ENCODE measurements at places on chromosomes 3 and 15.

- no peak for DNase-seq
Measured at GRCh38 chr15:40911141-40911540, 16.9 kb downstream of the VPS18 start.

DNA sequence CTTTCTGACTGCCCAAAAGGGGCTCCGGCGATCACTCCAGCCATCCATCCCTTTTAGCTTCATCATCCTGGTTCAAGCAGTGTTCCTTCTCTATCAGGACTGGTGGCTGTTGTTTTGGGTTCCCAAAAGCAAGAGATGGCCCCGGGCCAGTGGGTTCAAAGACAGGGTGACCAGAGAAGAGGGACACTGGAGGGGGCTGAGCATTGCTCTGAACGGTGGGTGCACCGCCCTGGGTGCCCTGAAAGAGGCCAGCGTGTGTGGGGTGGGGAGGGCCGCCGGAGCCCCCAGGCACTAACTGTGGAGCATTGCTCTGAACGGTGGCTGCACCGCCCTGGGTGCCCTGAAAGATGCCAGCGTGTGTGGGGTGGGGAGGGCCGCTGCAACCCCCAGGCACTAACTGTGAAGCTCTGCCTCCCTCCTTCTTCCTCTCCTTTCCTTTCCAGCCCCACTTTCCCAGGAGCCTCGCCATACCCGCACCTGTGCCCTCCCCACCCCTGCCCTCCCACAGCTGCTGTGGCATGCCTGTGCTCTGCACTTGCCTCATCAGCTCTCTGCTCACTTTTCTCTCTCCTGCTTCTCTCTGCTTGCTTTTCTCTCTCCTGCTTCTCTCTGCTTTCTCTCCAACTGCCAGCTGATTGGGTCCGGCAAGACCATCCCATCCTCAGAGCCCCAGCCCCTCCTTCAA, 37.4 kb upstream of the OR4F6 start:
- DNase-seq = no peak

- no peak for DNase-seq
Measured at GRCh38 chr3:10283638-10284037, 9.1 kb downstream of the GHRL start.

DNA sequence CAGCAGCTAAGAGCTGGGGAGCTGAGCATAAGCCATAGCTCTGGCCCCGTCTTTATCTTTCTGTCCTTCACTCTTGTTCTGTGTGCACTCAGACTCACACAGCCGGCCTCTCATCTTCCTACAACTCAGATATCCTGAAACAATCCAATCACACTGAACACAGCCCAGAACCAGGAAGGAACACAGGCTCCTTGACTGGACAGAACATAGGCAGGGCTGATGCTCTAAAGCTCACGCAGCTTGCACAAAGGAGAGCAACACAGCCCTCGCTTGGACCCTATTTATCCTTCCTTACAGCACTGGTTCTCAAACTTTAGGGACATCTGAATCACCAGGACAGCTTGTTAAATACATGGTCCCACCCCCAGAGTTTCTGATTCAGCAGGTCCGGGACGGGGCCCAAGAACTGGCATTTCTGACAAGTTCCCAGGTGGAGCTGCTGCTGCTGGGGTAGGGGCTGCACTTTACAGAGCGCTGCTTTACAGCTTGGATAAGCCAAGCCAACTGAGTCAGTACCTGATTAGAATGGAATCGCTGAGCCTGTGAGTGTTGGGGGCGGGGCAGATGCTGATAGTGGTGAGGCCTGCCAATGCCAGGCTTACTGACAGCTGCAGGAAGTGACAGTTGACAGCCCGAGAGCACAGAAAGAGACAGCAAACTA, 65.1 kb downstream of the MRPL46 start:
- DNase-seq = no peak

- no peak for DNase-seq
Measured at GRCh38 chr3:162376761-162377160, 880.2 kb downstream of the OTOL1 start.

GRCh38 chr3:1355691-1356090, 262.9 kb downstream of the CNTN6 start:
- DNase-seq = no peak

- DNase-seq = no peak
Measured at GRCh38 chr15:86183596-86184491, 104.2 kb downstream of the AGBL1 start.

DNA sequence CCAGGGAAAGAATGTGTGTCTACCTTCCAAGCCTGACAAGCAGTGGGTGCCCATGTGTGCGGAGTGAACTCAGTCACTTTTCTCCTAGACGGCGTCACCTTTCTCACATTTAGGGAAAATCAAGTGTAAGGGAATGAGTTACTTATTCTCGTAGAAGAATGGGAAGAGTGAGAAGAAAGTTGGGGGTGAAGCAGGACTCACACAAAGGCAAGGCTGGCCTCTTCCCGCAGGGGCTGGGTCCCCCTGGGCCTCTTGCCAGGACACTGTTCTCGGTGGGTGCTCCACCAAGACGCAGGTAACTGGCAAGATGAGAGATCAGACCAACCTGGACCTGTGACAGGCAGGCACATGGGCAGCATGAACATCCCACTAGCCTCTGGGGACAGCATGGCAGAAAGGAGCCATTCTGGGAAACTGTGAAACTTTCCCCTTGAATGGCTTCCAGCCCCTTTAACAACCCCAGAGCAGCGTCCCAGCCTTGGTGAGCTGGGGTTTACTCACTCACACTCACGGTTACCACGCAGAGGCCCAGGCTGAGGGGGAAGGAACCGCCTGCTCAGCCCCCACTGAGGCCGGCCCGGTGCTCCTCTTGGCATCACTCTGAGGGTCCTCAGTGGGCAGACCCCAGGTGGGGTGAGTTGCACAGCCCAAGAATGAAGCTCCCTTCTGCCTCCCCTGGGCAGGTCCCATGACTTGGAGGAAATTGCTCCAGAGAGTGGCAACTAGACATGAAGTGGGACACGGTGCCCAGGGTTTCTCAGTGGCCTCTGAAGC, 15.0 kb upstream of the SRP14 start:
- DNase-seq = no peak

DNA sequence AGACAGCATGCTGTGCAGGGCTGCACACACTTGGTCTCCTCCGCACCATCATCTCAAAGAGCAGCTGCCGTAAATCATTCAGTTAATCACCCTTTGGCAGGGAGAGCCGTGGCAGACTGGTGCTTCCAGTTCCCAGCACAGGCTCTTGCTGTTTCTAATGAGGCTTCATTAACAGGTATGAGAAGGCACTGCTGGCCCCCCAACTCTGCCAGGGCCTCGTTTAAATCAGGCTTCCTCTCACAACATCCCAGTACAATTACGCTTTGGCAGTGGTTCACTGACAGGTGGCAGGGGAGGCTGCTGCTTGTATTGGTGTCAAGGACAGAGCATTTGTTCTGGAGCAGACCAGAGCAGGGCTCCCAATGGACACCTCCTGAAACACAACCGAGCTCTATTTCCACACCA, 77.1 kb downstream of the BFSP2 start:
- no peak for DNase-seq
